Foreskin keratinocyte (primary cell): ENCODE measurements at places on chromosomes 3 and 15.
A peak's percentile ranks its signal among the peaks of the same experiment; 100 is the strongest.

GRCh38 chr3:100634493-100635272 is 25.3 kb downstream of the ADGRG7 start:
- DNase-seq, result no peak

- no peak for DNase-seq
Observed at GRCh38 chr3:126999383-126999782, 16.5 kb downstream of the PLXNA1 start.

- no peak for DNase-seq
Observed at GRCh38 chr3:138451595-138452162, 17.3 kb downstream of the ESYT3 start.

DNA sequence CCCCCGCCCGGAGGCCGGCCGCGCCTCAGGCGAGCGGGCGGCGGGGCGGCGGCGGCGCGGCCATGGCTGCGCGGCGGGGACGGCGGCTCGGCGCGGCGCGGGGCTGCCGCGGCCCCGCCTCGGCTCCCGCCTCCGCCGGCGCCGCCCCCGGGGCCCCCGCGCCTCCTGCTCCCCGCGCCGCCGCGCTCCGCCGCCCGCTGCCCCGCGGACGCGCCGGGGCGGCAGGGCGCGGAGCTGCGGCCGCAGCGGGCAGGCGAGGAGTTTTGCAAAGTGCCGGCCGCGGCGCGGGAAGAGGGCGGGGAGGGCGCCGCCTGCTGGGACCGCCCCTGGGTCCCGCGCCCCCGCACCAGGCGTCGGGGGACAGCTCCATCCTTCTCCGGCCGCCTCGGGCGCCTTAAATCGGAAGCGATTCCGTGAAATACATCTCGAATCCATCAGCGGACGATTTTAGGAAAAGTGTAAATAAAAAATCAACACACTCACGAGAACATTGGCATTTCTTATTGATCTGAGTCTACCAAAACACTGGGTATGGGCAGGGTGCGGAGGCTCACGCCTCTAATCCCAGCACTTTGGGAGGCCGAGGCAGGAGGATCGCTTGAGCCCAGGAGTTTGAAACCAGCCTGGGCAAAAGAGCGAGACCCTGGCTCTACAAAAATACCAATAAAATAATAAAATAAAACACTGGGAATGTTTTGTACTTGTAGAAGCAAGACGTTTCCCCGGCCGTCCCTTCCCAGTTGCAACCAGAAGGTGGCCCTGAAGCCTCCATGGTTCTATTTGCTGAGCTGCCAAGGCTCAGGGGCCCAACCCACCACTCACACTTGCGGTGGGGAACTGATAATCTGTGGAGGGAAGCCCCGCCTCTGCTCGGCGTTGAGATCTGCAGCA is 136.9 kb downstream of the NUP210 start:
- no peak for DNase-seq

DNA sequence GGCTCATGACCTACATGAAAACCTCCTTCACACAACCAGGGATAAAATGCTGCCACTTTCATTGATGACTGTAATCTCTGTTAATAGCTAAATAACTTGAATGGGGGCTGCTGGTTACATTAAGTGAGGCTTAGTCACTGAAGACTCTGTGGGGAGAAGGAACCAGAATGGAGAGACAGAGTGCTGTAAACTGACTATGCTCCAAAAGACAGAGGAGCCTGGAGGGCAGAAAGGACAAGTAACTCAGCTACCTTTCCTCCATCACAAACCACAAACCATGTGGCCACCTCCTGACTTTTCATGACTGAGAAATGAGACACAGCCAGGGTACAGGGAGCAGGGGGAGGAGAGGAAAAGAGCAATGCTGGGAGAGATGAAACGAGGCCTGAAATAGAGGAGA is 97.1 kb upstream of the TRIM42 start:
- DNase-seq, result peak; percentile 79

DNA sequence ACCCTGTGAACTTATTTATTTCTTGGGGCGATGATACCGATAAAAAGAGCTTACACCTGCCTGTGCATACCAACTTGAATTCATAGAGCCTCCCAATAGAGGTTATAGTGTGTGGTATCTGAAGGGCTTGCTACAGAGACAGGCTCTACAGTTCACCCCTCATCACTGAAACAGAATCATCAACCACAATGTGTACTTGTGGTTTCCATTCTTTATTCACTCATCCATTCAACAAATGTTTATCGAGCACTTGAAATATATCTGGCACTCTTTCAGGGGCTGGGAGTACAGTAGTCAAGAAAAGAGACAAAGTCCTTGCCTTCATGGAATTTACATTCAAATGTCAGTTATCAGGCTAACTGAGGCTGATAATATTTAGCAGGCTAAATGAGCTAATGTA is 134.4 kb upstream of the SKOR1 start:
- DNase-seq, result peak; percentile 4

DNA sequence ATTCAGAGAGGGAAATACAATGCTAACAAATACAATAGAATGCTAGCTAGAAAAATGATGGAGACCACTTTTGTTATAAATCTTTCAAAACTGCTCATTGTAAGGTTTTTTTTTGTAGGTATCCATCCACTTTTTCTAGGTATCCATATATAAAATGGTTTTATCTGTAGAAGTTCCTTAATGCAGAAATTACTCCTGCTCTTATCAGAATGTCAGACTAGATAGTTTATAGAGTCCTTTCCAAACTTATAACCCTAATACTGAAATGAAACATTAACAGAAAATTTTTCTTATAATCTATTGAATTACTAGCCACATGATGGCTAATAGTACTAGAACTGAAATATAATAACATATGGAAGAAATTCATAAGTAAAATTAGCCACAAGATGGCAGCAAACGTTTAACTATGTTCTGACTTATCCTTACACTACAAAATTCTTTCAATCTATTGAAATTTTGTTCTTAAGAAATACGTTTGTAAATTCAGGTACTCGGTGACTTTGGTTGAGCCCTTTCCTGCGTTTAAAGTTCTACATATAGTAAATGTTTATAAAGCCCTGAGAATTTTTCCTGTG is 58.5 kb downstream of the ECT2 start:
- DNase-seq, result peak; percentile 27

GRCh38 chr3:17985658-17986347 is 243.4 kb upstream of the TBC1D5 start:
- no peak for DNase-seq

DNA sequence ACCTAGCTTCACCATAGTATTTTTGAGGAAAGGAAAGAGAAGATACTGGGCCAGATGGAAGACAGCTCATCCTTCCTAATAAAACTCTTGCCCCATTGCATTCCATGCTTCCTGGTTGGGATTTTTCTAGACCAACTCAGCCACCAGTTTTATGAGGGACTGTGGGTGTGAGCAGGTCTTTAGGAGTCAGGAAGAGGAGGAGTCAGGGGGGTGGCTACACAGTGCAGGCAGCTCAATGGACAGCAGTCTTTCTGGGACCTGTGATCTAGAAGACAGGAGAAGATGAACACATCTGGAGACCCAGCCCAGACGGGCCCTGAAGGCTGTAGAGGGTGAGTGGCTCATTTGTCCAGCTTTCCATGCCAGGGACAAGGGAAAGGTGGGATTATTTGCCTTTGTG is at the start of gene NOX5:
TSS of gene NOX5 (plus strand) at position 242 of the 400 bp plus-strand sequence. CDS start at position 283, 41 bp downstream.
- DNase-seq, result peak; percentile 53

GRCh38 chr3:10340046-10340445 is 19.1 kb upstream of the SEC13 start:
- no peak for DNase-seq

DNA sequence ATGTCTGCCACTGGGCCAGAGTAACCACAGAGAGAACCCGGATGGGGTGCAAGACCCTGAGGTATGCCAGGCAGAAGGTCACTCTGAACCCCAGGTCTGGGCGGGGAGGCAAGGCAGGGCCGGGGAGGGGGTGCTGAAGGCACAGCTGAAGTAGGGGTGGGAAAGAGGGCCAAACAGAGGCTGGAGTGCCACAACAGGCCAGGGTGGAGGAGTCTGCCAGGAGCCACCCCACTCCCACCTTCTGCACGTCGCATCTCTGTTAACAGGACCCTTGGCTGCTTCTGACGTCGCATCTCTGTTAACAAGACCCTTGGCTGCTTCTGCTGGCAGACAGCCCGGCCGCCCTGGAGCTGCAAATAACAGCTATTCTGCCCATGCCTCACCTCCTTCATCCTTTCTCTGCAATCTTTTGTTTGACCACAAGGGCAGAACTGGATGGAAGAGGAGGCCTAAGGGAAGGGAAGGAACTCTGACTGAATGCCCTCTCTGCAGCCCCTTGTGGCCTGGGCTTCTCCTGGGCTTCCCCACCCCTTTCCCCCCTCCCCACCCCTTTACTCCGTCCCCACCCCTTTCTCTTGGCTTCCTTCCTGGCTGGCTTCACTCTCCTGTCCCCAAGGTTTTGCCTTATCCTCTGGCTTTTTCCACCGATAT is 20.6 kb upstream of the FBLN2 start:
- DNase-seq, result no peak

DNA sequence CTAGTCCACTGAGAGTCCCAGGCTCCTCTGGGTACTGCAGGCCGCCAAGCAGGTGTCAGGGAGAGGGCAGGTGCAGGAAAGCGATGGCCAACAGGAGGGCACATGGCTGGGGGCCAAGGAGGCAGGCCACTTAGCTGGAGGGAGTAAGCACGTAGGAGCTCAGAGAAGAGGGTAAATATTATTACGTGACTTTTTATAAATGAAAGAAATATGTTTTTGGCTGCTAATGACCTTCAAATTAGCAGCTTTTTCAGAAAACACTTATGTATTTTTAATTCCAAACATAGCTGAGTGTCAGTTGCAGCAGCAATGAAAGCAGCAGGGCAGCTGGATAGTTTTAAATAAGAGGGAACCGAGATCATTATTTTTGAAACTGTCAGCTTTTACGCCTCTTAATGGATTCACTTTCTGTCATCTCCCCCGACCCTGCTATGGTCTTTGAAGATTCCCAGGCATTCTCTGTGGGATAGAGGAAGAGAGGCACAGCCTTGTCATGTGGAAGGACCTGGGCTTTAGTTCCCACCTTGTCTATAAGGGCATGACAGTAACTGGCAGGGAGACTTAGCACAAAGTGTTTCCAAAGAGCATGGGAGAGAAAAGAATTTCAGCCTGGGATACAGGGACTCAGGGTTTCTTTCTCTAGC is 477.1 kb downstream of the EPHB1 start:
- DNase-seq, result no peak

DNA sequence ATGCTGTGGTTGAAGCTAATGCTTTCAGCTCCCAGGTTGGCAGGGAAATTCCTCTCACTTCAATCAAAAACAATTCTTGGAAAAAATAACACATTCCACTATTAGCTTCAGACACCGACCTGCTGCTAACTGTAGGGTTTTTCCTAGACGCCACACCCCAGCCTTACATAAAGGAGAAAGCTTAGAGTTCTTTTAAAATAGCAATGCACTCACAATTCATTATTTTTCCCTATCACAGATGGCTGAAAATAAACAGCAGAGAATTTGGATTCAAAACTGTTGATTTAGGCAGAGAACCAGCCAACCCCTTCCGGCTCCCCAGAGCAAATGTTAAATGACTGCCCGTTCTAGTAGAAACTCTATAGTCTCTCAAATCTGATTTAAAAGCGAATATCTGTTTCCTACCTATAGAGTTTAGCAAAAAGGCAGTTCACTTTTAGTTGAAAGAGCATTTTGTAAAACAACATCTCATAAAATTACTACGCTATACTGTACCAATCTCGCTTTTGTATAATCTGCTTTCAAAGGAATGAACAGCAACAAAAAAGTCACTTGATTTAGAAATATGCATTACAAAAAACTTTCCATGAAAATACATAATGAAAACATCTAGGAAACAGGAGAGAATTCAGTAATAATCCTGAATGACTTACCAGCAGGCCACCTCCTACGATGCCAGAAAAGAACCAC is 586 bp downstream of the TM4SF1 start:
- no peak for DNase-seq

DNA sequence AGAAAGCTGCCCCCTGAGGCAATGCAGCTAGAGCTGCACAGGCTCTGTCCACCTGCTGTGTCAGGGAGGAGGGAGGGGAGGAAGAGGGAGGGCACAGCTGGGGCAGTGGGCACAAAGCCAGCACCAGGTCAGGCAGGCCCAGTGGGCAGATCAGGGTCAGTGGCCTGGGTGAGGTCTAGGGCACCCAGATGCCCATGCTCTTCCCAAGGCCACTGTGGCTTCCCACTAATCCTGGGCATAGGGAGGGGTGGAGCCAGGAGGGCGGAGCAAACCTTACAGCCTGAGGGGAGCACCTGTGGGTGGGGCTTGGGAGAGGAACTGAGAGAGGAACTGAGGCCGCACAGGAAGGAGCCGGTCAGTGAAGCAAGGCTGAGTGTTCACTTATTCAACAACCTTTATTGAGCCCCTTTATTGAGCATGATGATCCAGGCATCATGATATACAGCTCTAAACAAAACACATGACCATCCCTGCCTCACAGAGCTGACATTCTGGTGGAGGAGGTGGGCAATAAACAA is 55.0 kb downstream of the RHCG start:
- no peak for DNase-seq

GRCh38 chr3:53043738-53044137 is 2.1 kb downstream of the SFMBT1 start:
- DNase-seq, result no peak

- no peak for DNase-seq
Observed at GRCh38 chr3:171058058-171058457, 31.5 kb upstream of the SLC2A2 start.

DNA sequence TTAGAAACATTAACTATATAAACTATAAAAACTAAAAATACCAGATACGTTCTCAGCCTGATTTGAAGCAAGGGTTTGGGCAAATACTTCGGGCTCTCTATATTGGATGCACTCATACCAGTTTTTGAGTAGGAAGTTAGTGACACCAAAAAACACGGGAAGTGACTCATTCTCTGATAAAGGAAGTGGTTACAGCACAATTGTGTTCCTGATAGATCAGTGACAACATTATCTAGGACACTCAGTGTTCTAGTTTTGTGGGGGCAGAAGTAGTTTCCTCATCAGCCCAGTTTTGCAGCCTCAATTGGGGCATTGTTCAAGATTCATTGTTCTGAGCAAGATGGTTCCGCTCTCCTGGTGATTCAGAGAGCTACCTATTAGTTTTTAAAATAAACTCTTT is 469.6 kb upstream of the DPPA4 start:
- no peak for DNase-seq

GRCh38 chr3:25027650-25028049 is 400.4 kb upstream of the RARB start:
- DNase-seq, result no peak

- no peak for DNase-seq
Observed at GRCh38 chr3:128523591-128523990, 30.6 kb upstream of the GATA2 start.

GRCh38 chr3:146813496-146813895 is 208.3 kb upstream of the PLSCR5 start:
- no peak for DNase-seq

DNA sequence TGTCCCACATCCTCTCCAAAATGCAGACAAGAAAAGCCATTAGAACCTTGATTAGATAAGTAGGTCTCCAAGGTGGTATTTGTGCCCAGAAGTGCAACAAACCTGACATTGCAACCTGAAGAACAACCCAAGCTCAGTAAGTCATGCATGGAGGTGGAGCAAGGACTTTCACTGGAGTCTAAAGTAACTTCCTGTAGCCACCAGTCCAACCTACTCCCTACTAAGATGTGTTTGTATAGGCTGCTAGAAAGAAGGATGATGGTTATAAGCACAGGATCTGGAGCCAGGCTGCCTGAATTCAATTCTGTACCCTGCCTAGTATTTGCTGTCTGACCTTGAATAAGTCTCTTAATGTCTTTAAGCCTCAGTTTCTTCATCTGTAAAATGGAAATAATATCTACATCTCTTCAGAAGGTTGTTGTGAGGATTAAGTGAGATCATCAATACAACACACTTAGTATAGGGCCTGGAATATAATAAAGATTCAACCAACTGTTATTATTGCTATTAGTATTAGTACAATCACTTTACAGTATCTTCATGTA is 32.3 kb downstream of the HDC start:
- DNase-seq, result no peak

GRCh38 chr3:58329150-58329921 is 3.4 kb upstream of the PXK start:
- DNase-seq, result no peak
